Stimulated activated CD4-positive, alpha-beta T cell treated with anti-CD3 and anti-CD28 coated beads, Interleukin-1b, Interleukin-23, amount 100 ng/mL, for 1 hour (primary cell): ENCODE measurements at places on chromosomes 16 and 17.

DNA sequence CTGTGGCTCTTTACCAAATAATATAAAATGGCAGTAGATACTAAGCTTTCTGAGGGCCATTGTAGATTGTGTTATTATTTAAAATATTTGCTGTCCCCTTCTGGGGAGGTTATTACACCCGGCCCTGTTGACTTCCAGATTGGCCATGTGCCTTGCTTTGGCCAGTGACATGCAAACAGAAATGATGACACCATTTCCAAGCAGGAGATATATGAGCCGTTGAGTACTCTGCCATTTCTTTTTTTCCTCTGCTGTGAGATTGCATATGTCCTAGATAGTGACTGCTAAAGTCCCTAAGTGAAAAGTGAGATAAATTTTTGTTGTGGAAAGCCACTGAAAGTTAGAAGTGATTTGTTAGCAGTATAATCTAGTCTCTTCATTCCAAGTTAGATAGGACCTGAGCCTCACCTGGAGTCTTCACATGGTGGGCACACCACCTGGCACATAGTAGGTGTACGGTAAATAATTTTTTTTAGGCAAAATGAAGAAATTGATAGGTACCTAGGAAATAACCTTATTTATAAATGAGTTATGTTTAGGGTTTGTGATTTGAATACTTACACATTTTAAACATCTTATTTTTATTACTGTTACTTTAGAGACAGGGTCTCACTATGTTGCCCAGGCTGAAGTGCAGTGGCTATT is 204.0 kb upstream of the CACNG5 start:
- no peak for DNase-seq

- DNase-seq, result no peak
Observed at GRCh38 chr16:85515830-85516397, 97.2 kb upstream of the GSE1 start.

DNA sequence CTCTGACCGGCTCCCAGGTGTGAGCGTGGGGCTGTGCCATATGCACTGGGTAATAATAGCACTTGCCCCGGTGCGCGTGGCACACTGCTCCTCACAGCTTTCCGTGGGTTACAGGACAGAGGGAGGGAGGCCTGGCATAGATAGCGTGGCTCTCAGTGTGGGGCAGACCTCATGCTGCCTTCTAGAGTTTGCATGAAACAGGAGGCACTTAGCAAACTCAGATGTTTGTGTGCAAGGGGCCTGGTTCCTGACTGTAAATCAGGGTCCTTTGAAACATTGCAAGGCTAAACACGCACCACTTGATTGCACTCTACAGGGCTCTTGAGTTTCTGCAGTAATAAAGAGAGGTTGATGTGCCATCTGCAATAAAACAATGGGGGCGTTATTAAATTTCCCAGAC is 101.7 kb downstream of the RPTOR start:
- no peak for DNase-seq

- no peak for DNase-seq
Observed at GRCh38 chr16:10745841-10746240, 2.2 kb downstream of the NUBP1 start.

- DNase-seq, result no peak
Observed at GRCh38 chr16:85291302-85292148, 179.3 kb upstream of the CIBAR2 start.

DNA sequence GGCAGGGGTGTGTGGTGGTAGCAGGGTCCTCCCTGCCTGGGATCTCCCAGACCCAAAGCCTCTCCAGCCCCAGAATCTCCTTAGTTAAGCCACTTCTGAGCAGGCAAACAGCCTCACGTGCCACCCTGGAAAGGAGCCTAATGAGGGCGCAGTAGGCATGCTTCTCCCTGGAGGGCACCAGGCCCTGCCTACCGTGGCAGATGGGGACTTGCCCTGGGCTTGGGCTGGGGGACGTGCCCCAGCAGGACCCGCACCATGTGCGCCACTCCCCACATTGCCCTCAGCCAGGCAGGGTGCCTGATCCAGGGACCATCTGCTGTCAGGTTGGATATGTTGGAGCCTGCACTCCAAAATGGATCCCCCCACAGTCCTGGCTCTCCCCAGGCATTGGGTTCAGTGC is 14.2 kb downstream of the FAM83G start:
- DNase-seq, result no peak

DNA sequence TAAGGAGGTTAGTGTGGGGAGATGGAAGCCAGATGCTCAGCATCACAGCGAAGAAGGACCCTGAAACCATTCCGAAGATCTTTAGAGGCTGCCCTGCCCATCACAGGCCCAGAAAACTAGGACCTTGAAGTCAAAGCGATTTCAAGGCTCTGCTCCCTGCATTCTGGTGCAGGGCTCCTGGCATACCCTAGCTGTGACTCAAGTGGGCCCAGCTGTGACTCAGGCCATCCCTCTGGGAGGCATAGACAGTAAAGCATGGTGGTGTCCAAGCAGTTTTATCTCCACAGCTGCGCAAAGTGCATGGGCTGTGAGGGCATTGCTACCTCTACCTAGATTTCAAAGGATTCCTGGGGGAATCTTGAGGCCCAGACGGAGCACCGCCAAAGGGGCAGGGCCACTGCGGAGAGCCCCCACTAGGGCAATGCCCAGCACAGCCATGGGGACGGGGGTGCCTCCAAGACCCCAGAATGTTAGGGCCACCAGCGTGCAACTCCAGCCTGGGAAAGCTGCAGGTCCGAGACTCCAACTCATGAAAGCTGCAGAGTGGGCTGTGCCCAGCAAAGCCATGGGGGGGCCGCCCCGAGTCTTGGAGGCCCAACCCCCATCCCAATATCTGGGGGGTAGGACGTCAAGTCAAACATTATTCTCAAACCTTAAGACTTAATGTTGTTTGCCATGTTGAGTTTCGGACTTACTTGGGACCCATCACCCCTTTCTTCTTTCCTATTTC is 11.7 kb upstream of the ZNF594 start:
- no peak for DNase-seq

- no peak for DNase-seq
Observed at GRCh38 chr16:2196162-2196980, at the start of gene CASKIN1. Gene CASKIN1 (minus strand): TSS chr16:2196605. CDS start chr16:2196432, 173 bp downstream.

DNA sequence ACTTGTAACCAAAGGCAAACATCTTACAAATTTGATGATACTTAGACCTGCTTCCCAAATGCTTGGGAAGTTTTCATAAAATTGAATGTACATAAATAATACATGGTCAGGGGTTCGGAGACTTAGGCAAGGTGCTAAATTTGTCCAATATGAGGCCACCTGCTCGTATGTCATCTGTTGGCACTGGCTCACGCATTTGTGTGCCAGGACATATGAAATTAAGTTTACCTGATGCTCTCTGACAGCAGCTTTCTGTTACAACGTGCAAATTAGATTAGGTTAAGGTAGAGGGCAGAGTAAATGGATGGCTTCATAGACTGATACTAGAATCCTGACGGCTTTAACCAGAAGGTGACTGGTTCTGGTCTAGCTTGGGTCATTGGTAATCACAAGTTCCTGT is 970.3 kb upstream of the RBFOX1 start:
- DNase-seq, result no peak

GRCh38 chr16:69105501-69106361 is at the start of gene HAS3:
Gene HAS3 (plus strand): TSS chr16:69105653. CDS start chr16:69109396, 3,743 bp downstream.
- DNase-seq, result no peak

GRCh38 chr17:48892940-48893645 is 506 bp downstream of the ATP5MC1 start:
- DNase-seq, result no peak

DNA sequence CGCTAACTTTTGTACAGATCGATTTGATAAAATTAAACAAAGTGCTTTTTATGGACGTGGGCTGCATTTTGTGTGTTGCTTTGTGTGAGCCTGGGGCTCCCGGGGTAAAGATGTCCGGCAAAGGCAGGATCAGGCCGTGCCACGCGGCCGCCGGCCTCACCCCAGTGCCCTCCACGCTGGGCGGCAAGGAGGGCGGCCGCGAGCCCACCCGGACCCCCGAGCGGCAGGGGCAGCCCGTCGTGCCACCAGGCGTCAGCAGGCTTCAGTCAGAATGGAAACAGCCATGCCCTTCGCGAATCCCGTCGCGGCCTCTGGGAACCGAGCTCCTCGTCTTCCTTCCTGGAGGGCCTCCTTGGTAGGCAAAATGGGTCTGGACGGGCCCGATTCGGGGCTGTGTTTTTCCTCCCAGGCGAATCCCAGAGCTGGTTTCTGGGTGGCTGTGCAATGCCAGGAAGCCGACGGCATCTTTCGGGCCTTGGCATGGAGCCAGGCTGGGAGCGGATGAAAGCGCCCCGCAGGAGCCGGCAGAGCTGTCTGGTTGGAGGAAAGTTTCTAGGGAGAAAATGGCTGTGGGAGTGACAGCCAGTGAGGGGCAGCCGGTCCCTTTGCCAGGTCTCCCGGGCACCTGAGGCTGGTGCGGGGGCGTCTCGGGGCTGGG is 5.5 kb downstream of the SOX8 start:
- DNase-seq, result no peak

DNA sequence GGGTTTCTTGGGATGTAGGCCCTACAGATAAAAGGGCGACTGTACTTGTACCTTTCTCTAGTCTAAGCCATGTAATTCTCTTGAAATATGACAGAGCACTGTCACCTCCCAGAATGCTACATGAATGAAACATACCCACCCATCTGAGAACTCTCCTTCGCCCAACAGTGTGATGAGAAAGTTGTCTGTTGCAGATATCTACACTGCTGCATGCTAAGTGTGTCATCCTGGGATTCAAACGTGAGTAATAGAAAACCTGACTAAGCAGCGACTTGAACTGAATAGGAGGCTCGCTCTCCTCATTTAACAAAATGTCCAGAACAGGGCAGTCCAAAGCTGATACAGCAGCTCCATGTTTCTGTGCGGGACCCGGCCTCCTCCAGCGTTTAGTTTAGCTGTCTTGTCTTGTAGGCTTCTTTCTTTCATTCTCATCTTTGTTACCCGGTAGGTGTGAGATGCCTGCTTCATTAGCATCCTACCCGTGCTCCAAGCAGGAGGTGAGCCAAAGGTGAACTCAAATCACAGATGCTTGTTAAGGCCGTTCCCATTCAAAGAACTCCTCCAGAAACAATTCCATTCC is 211.9 kb downstream of the PRKCA start:
- DNase-seq, result no peak

- DNase-seq, result no peak
Observed at GRCh38 chr17:74272731-74273201, 1.3 kb upstream of the DNAI2 start.

DNA sequence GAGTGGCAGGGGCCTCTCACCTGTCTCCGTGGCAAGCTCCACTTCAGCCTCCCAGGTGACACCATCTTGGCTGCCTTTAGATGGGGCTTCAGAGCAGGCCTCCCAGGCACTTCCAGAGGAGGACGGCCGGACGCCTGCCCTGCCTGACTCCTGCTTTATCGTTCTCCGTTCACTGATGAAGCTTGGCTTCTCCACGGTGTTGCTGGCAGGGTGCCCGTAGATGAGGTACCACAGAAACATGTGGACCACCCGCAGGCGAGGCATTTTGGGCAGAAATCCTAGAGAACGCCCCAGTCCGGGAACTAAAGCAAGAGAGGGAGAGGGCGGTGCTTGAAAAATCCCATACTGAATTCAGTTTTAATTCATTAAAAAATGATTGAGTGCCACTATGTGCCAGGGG is 54.5 kb downstream of the GTF3C1 start:
- DNase-seq, result no peak

- no peak for DNase-seq
Observed at GRCh38 chr17:80838311-80839025, 153.2 kb upstream of the CHMP6 start.

- no peak for DNase-seq
Observed at GRCh38 chr17:77942112-77942988, 16.2 kb upstream of the TNRC6C start.

DNA sequence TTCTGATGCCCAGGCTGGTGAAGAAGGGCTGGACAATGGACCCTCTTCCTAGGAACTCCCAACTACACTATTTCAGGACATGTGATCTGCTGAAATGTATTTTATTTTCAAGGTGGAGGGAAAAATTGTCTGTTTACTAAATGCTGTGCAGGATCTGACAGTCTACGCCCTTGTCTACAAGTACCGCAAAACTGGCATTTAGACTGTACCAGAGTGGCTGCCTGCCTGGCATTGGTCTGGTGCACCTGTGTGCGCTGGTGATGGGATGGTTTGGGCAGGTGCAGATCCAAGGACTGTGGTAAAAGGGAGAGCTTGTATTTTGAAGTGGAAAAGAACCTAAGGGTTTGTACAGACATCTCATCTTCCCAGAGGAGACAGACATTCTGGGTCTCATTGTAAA is 79.7 kb downstream of the AIPL1 start:
- no peak for DNase-seq

- no peak for DNase-seq
Observed at GRCh38 chr17:57874434-57875289, 24.8 kb upstream of the MRPS23 start.

DNA sequence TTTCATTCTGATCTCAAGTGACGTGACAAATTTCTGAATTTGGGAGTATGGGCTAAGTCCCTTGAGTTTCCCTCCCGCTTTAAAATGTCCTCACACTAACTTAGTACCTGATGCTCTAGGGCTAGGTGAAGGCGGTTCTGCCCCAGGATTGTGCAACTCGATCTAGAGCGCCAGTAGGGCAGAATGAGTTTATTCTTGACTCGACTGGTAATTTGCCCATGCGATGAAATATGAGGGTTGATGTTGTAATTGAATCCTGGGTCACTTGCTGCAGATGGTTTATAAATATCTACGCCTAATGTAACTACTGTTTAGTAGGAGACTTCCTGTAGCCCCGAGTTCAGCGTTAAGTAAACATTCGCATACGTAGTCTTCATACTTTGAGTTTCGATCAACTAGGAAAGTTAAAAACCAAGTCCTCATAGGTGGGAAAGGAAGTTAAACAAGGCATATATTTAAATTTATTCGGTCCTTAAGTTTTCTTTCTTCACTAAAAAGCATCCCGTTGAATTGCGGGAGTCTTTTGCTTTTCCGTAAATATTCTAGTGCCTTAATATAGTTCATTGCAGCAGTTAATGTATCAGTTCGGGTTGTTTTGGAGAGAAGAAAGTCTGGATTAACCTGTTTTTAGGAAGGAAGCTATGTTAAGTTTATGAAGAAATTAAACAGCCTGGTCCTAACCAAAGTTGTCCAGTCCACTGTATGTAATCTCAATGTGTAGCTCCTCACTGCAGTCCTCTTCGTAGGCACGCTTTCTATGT is 1.6 kb downstream of the CTCF start:
- DNase-seq, result no peak

DNA sequence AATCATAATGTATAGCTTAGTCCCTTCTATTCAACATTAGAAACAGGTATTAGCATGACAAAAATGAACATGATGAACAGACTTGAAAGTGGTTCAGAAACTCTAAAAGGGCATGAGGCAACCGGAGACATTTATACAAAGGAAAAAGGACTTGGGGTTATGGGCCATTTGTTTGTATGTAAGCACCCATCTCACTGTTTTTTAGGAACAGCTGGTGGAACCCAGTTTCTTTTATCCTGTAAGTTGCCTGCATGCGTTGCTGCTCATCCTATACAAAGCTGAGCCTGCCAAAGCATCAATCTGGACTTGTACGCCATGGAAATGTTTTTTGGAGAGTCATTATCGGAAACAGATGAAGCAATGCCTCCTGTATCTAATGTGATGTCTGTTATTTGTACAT is 72.3 kb upstream of the NACA2 start:
- no peak for DNase-seq

GRCh38 chr16:49491771-49492761 is 118.5 kb downstream of the C16orf78 start:
- DNase-seq, result peak; percentile 6

GRCh38 chr17:51381262-51381661 is 120.9 kb downstream of the UTP18 start:
- DNase-seq, result no peak
